Activated effector memory CD4-positive, alpha-beta T cell treated with anti-CD3 and anti-CD28 coated beads, Interleukin-2, amount 50 U/mL, for 16 hours (primary cell): ENCODE measurements at places on chromosomes 3 and 15.

DNA sequence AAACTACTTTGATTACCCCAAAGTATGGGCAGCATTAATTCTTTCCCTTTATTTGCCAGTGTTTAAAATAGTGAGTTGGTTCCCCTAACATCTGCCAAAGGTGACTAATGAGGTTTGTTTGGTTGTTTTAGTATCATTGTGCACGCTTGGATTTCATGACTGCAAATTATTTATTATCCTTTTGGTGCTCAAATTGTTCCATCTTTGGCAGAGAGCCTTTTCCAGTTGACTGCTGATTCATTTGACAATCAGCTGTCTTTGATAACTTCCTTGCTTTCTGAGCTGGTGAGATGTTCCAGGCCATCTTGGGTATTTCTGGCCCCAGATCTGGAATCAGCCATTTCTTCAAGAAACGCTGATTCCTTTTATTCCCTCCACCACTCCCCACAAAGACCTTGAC, 8.9 kb downstream of the DLEC1 start:
- no peak for DNase-seq

GRCh38 chr3:105647047-105647446, 221.8 kb downstream of the CBLB start:
- DNase-seq = no peak

DNA sequence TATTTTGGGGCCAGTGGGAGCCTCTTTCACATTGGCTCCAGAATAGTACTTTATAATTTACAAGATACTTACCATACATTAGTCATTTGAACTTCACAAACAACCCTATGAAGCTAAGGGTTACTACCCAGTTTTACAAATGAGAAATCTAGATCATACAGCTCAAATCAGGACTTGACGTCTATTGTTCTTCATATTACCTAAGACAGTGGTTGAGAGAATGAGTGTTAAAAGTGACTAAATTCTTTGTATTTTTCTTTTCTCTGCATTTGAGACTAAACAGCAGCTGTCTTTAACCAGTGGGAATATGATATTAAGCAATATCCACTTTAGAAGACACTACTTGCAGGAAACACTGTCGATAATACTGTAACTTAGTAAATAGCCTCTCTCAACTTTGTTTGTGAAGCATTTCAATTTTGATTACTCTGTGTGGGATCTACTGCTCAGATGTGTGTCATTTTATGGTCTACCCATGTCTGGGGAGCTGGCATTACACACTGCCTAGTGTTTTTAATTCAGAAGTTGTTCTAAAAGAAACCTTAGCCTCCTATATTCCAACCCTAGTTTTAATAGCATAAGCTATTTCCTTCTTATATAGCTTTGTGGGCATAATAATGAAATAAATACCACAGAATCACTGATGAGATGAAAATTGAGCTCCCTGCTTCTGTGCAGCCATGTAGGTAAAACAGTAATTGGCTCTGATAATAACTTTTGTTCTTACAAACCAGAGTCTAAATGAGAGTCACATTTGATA, 45.9 kb downstream of the IQCH start:
- no peak for DNase-seq

DNA sequence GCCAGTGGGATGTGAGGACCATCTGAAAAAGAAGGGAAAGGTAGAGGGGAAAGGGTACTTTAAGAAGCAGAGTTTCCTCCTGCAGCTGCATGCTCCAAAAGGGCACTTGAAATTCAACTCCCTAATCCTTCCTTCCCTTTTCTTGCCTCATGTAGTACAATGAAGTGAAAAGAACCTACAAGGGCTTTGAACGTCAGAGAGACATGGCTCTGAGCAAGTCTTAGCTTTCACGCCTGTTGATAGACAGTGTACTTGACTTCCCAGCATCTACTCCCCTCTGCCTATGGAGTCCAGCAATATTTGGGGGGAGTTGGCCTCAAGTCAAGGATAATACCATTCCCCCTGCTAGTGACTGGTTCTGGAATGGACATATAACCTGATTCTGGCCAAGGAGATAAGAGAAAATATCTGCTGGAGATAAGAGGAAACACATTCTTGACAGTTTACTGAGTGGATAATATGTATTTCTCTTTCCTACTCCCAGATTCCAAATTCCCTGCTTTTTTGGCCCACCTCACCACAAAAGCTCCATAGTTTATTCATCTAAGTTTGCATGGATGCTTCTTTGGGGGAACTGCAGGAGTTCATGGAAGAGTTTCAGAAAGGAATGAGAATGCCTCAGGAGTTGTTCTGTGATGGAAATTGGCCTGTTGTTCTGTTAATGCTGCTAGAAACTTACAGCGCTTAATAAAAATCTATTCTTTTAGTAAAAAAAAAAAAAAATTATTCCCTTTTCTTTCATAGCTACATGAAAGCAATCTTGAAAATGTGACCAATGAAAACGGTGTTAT, 193.0 kb upstream of the TPM1 start:
- DNase-seq = no peak

DNA sequence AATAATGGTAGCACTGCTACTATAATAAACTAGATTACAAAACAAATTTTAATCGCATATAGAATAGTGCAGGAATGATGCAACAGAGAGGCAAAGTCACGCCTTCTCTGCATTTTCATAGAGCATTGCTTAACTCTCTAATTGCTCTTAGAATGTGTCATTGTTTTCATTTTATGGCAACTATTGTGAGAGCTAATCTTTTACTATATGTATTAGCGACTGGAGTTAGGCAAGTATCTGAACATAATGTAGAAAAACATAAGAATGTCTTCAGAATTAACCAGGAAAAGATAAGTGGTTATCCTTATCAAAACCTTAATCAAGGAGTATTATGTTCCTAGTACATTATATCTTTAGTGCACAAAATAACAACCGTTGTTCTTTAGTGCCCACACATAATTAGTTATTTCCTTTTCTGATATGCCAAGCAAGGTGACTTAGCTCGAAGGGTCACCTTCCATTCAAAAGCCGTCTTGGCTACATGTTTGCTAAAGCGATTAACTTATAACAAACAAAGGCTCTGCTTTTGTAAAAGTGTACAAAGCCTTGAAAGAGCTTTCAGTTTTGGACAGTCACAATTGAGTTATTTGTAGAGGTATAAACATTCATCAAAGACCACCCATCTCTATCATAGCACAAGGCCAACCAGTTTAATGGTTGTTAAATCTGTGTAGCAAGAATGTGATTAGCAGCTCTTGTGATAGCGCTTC, 1328.9 kb downstream of the ROBO2 start:
- no peak for DNase-seq

DNA sequence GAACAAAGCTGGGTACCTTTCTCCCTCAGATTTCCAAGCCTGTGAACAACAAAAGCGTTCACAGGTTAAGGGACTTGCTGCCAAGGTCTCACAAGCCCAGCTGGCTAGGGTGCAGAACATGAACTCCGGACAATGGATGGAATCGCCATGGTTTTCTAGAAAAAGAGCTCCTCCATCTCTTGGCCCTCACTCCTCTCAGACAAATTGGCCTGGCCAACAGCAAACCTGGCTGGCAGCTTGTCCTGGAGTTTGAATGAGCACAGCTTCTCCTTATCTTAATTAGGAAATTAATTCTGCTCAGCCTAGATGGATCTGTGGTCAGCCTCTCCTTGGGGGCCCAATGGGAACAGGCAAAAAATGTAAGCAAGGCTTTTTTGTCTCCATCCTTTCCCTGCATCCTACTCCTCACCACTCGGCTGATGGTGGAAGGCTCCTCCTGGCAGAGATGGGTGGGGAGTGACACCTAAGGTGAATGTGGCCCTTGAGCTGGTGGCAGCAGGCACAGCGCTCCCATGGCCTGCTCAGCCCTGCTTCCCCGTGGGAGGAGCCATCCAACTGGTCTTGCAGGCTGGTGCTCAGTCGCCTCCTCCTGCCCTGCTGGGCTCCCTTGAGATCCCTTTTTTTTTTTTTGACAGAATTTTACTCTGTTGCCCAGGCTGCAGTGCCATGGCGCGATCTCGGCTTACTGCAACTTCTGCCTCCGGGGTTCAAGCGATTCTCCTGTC, 5.8 kb downstream of the KLHL25 start:
- no peak for DNase-seq

- no peak for DNase-seq
Observed at GRCh38 chr3:154795582-154795981, 284.5 kb upstream of the MME start.
